ENCODE measurements at places on chromosomes 5 and 9. TPM values are rescaled to one million over a fixed set of nuclear protein-coding genes. Genes with fewer than 3 reads are reported as not detected.

The DOK3 gene
- total RNA-seq = 0.93 TPM

The ABL1 gene
- total RNA-seq = 74.0 TPM

The THBS4 gene
- total RNA-seq = 40.5 TPM

The STK10 gene
- total RNA-seq = 10.5 TPM

- no peak overlapping the region for H3K4me3 ChIP-seq
- no peaks in the 10 kb centered on the region for H3K27me3 ChIP-seq
- no peaks in the 10 kb centered on the region for H3K4me1 ChIP-seq
- no peak overlapping the region for H3K27ac ChIP-seq
- no peak for DNase-seq
Observed at GRCh38 chr5:133130387-133131118, 78.7 kb downstream of the HSPA4 start.

DNA sequence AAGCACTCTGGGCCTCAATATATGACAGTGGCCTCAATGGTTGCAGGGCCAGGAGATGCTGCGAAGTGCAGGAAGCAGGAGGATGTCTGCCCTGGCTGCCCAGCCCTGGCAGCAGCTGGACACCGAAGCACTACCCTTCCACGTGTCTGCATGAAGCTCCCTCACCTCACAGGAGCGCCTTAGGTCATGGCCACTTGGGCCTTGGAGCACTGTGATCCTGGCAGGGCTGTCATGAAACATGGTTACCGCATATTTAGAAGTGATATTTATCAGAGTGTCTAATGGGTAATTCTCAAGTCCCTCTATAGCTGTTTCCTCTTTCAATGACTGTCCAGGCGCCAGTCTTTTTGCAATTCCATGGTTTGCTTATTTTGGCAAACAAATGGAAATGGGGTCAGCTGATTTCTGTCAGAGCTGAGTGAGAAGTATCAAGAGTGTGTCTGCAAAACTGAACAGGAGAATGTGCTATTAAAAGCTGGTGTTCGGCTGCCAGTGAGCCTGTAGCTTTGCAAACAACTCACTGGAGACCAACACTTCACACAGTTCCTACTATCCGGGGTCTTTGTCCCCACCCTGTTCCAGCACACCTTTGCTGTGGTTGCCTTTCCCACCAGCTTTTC lies 285.9 kb downstream of the KIF4B start:
- no peak for DNase-seq
- no peak overlapping the region for H3K27ac ChIP-seq
- no peaks in the 10 kb centered on the region for H3K36me3 ChIP-seq

DNA sequence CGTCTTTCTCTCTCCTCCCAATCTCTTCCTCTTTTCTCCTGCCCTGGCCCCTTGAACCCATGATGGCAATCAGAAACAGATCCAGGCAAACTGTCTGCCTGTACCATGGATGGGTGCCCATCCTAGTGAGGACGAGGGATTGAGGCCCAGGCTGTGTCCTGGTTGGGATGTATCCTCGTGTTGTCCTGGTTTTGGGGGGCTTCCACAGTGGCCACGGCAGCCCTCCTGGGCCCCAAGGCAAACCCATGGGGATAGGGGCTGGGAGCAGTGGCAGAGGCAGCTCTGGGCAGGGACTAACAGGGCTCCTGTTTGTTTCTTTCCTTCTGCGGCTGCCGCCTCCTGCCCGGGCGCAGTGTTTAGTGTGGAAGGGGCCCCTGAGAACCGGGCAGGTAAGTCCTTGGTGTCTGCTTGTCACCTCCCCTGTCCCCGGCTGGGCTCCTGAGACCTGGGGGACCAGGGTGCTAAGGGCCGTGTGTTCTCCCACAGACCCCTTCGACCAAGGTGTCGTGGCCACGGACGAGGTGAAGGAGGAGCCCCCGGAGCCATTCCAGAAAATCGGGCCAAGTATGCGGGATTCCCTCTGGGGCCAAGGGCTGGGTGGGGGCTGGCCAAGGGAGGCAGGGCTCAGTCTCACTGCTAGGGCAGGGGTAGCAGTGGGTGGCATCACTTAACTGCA lies 70.0 kb downstream of the AMBP start:
- no peaks in the 10 kb centered on the region for H3K27me3 ChIP-seq
- no peak overlapping the region for H3K4me3 ChIP-seq
- no peaks in the 10 kb centered on the region for H3K4me1 ChIP-seq
- no peak overlapping the region for H3K27ac ChIP-seq
- no peak for DNase-seq

DNA sequence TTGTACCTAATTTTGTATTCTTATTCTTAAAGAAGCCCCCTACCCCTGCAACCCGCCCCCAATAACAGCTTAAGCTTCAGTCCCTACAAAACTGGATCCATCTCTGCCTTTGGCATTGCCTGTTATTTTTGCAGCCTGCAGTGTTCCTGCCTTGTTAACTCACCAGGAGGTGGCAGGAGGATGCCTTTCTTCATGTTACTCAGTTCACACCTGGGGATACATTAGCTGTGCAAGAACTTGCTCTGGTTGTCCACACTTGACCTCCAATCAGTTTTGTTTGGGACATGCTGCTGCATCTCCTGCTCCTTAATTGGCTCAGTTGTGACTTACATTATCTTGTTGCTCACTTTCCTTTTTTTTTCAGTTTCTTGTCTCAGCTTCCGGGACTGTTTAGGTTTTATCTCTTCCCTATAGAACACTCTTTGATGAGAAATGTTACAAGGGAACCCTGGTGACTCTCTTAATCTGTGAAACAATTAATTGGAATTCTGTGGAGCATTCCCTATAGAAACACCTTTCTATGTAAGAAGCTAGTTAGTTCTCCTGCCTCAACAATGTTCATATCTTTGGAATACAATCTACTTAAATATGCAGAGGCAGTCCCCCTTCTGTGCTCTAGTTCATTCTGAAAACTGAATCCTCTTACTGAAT lies 467.7 kb upstream of the ACO1 start:
- H3K36me3 ChIP-seq = no peaks in the 10 kb centered on the region
- H3K4me1 ChIP-seq = no peaks in the 10 kb centered on the region
- H3K27ac ChIP-seq = no peak overlapping the region
- no peaks in the 10 kb centered on the region for H3K27me3 ChIP-seq

GRCh38 chr5:79069488-79070349 lies at the start of the genes BHMT2 and DMGDH:
TSS of gene BHMT2 (plus strand) at chr5:79069767. CDS start at chr5:79069783, 16 bp downstream.
TSS of gene DMGDH (minus strand) at chr5:79069674. CDS start at chr5:79069620, 54 bp downstream.
- no peak for DNase-seq
- H3K27ac ChIP-seq = no peak within 1 kb of the TSS
- H3K36me3 ChIP-seq = no peaks in the 10 kb centered on the region
- H3K27me3 ChIP-seq = no peaks in the 10 kb centered on the region

- H3K4me3 ChIP-seq = no peak overlapping the region
- no peaks in the 10 kb centered on the region for H3K36me3 ChIP-seq
- H3K4me1 ChIP-seq = peaks cover 16% of the 10 kb centered on the region
Observed at GRCh38 chr9:131238402-131239021, 37.8 kb downstream of the FAM78A start.

- H3K36me3 ChIP-seq = no peaks in the 10 kb centered on the region
- peaks cover 19% of the 10 kb centered on the region for H3K4me1 ChIP-seq
- no peak for DNase-seq
- H3K27me3 ChIP-seq = no peaks in the 10 kb centered on the region
- no peak overlapping the region for H3K27ac ChIP-seq
- H3K4me3 ChIP-seq = no peak overlapping the region
Observed at GRCh38 chr9:105258225-105258737, 13.8 kb downstream of the SLC44A1 start.

DNA sequence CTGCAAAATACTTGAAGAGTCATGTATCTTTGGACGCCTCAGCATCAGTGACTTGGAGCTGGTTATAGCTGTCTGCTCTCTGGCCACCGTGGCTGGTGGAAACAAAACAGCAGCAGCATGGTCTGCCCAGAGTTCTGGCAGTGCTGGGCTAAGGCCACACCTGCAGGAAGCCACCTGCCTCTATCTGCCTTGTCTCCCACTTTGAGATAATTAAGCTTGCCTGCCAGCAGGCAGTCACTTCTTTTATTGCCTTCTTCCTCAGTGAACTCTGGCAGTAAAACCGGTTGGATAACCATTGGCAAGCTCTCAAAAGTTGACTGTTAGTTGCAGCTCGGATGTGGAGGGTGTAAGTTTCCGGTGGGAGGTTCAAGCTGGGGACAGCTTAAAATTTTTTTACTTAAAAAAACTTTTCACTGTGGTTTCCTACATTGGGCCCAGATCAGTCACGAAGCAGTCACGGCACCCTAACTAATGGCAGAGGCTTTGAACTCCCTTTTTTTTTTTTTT lies 4.9 kb downstream of the SMIM3 start:
- no peaks in the 10 kb centered on the region for H3K36me3 ChIP-seq
- no peak overlapping the region for H3K27ac ChIP-seq
- peaks cover 8% of the 10 kb centered on the region for H3K27me3 ChIP-seq
- H3K4me3 ChIP-seq = no peak overlapping the region

DNA sequence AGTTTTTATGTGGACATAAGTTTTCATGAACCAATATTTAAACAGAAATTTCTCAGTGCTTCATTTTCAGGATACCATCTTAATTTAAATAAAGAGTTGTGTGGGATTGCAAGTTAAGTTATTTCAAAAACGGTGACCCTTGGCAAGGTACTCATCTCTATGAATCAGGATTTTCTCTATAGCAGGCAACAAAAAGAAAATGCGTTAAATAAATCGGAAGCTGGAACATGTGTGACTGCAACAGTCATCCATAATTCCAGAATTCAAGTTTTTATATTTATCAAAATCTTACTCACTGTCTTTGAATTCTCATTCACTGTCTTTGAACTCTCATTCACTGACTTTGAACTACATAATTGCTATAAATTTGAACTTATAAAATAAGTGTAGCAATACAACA lies 5.8 kb upstream of the RECK start:
- DNase-seq = no peak
- H3K36me3 ChIP-seq = no peaks in the 10 kb centered on the region
- no peak overlapping the region for H3K27ac ChIP-seq
- H3K4me1 ChIP-seq = no peaks in the 10 kb centered on the region
- no peak overlapping the region for H3K4me3 ChIP-seq

- H3K27me3 ChIP-seq = no peaks in the 10 kb centered on the region
- H3K4me3 ChIP-seq = no peak overlapping the region
- H3K27ac ChIP-seq = no peak overlapping the region
- no peaks in the 10 kb centered on the region for H3K36me3 ChIP-seq
- H3K4me1 ChIP-seq = no peaks in the 10 kb centered on the region
Observed at GRCh38 chr9:7467186-7467585, 332.4 kb downstream of the DMAC1 start.

GRCh38 chr5:58965677-58966414 lies 383.0 kb downstream of the RAB3C start:
- DNase-seq = no peak
- no peaks in the 10 kb centered on the region for H3K4me1 ChIP-seq
- H3K27ac ChIP-seq = no peak overlapping the region
- H3K4me3 ChIP-seq = no peak overlapping the region

GRCh38 chr5:131413605-131414559 lies 150.0 kb downstream of the CDC42SE2 start:
- H3K27ac ChIP-seq = no peak overlapping the region
- no peaks in the 10 kb centered on the region for H3K36me3 ChIP-seq
- no peaks in the 10 kb centered on the region for H3K27me3 ChIP-seq
- H3K4me3 ChIP-seq = no peak overlapping the region

GRCh38 chr5:169988206-169988605 lies 7.9 kb upstream of the INSYN2B start:
- H3K36me3 ChIP-seq = no peaks in the 10 kb centered on the region
- H3K4me3 ChIP-seq = no peak overlapping the region
- no peak for DNase-seq
- H3K27ac ChIP-seq = no peak overlapping the region

- peaks cover 2% of the 10 kb centered on the region for H3K4me1 ChIP-seq
- no peaks in the 10 kb centered on the region for H3K36me3 ChIP-seq
- no peak for DNase-seq
- no peak overlapping the region for H3K27ac ChIP-seq
- no peak overlapping the region for H3K4me3 ChIP-seq
Observed at GRCh38 chr9:33012328-33013069, 11.1 kb upstream of the APTX start.

DNA sequence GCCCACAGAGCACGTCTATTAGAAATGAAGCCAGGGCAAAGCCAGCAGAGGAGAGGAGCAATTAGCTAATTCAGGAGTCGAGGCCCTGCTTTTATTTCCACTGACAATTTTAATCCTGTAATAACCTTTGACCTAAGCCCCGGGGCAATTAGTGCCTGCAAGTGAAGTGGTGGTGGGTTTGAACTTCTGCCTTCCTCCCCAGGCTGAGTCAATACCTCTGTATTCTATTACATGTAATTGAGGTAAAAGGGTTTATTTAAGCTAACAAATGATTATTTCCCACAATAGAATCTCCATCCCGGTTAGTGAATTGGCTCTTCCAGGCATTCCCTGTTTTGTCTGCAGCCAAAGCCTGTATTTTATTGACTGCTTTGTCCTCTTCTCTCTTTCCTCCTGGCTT lies 49.9 kb downstream of the FGF18 start:
- no peak overlapping the region for H3K4me3 ChIP-seq
- H3K27me3 ChIP-seq = no peaks in the 10 kb centered on the region
- peaks cover 13% of the 10 kb centered on the region for H3K4me1 ChIP-seq
- no peaks in the 10 kb centered on the region for H3K36me3 ChIP-seq

- H3K27ac ChIP-seq = no peak overlapping the region
- DNase-seq = no peak
- no peak overlapping the region for H3K4me3 ChIP-seq
- no peaks in the 10 kb centered on the region for H3K36me3 ChIP-seq
- no peaks in the 10 kb centered on the region for H3K4me1 ChIP-seq
Observed at GRCh38 chr5:139246394-139246793, 47.1 kb upstream of the MATR3 start.

- H3K27me3 ChIP-seq = no peaks in the 10 kb centered on the region
- no peaks in the 10 kb centered on the region for H3K36me3 ChIP-seq
- no peak overlapping the region for H3K27ac ChIP-seq
- no peaks in the 10 kb centered on the region for H3K4me1 ChIP-seq
Observed at GRCh38 chr5:3542158-3542557, 53.5 kb upstream of the IRX1 start.

DNA sequence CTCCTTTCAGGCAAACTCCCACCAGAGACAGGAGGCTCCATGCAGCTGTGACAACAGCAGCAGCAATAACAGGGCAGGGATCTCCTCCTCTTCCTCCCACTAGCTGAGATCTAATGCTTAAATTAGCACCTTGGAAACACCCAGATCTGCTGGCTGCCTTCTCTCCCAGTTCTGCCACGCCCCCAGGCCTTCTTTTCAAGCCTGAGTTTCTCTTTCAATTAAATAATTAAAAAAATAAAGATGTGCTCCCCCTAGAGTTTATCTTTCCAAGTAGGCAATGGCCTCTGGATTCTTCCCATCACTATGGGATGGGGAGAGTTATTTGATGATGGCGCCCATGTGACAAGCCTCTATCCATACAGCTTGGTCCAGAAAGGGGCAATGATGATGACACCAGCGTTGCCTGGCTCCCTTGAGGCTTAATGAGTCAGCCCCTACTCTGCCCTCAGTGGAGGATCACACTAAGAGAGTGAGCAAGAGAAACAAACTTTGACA lies 3.8 kb downstream of the FAM219A start:
- peaks cover 23% of the 10 kb centered on the region for H3K4me1 ChIP-seq
- H3K36me3 ChIP-seq = no peaks in the 10 kb centered on the region
- DNase-seq = no peak
